A549 treated with CORT108297 at 1 μM for 4 hours (cell line): ENCODE measurements at places on chromosomes 1 and 21. TPM values are rescaled to one million over a fixed set of nuclear protein-coding genes. Genes with fewer than 3 reads are reported as not detected.

The TNNI3K gene
- total RNA-seq, result not detected in 5 replicates

The CASQ2 gene
- total RNA-seq, result not detected in 5 replicates

The ACKR1 gene
- not detected in 5 replicates for total RNA-seq

The OR2L5 gene
- total RNA-seq, result not detected in 5 replicates

The DFFB gene
- total RNA-seq, result 2.7 to 4.2 TPM (median 3.7 TPM) in 5 replicates

The DNALI1 gene
- 0.03 to 0.07 TPM (median 0.06 TPM) in 3 of 5 replicates, not detected in the others for total RNA-seq

The ELF3 gene
- total RNA-seq, result 183 to 288 TPM (median 257 TPM) in 5 replicates

The FCRL2 gene
- not detected in 5 replicates for total RNA-seq

The RNU1-4 gene
- total RNA-seq, result 11.7 TPM in 1 of 5 replicates, not detected in the others

The C1orf210 gene
- total RNA-seq, result not detected in 5 replicates

The ADIPOR1 gene
- 59.5 to 66.6 TPM (median 63.9 TPM) in 5 replicates for total RNA-seq

The SYTL1 gene
- total RNA-seq, result 0.30 to 0.88 TPM (median 0.56 TPM) in 5 replicates

The FAM110D gene
- 0.03 to 0.07 TPM (median 0.07 TPM) in 3 of 5 replicates, not detected in the others for total RNA-seq

The KCNK1 gene
- 15.1 to 18.9 TPM (median 17.1 TPM) in 5 replicates for total RNA-seq

The TMCO4 gene
- 5.4 to 7.6 TPM (median 6.6 TPM) in 5 replicates for total RNA-seq

The AIM2 gene
- not detected in 5 replicates for total RNA-seq

The GJA8 gene
- not detected in 5 replicates for total RNA-seq

The OLFML3 gene
- total RNA-seq, result 3.7 to 4.0 TPM (median 3.8 TPM) in 5 replicates

The RIPPLY3 gene
- 0.48 to 0.63 TPM (median 0.57 TPM) in 5 replicates for total RNA-seq

The CD84 gene
- not detected in 5 replicates for total RNA-seq

The IGSF3 gene
- total RNA-seq, result 17.1 to 24.2 TPM (median 20.8 TPM) in 5 replicates

The ARHGEF10L gene
- 4.8 to 8.5 TPM (median 6.9 TPM) in 5 replicates for total RNA-seq

The B3GALT5 gene
- total RNA-seq, result 0.22 to 0.32 TPM (median 0.25 TPM) in 5 replicates

The BEND5 gene
- not detected in 5 replicates for total RNA-seq

The EBNA1BP2 gene
- total RNA-seq, result 176 to 196 TPM (median 188 TPM) in 5 replicates

The LEPROT gene
- 32.6 to 42.8 TPM (median 40.0 TPM) in 5 replicates for total RNA-seq

The HPCAL4 gene
- total RNA-seq, result 0.23 to 0.36 TPM (median 0.25 TPM) in 5 replicates
